CD4-positive, CD25-positive, alpha-beta regulatory T cell (primary cell): ENCODE measurements at places on chromosomes 5 and 9. TPM values are rescaled to one million over a fixed set of nuclear protein-coding genes. Genes with fewer than 3 reads are reported as not detected.

GRCh38 chr5:150322202-150322601 lies 19.5 kb upstream of the ARSI start:
- DNase-seq, result no peak

- no peak for DNase-seq
These were observed 5.2 kb downstream of the SPATA31E1 start for GRCh38 chr9:87887661-87888480.

- DNase-seq, result no peak
These were observed 97.3 kb upstream of the HMHB1 start for GRCh38 chr5:143714629-143715028.

DNA sequence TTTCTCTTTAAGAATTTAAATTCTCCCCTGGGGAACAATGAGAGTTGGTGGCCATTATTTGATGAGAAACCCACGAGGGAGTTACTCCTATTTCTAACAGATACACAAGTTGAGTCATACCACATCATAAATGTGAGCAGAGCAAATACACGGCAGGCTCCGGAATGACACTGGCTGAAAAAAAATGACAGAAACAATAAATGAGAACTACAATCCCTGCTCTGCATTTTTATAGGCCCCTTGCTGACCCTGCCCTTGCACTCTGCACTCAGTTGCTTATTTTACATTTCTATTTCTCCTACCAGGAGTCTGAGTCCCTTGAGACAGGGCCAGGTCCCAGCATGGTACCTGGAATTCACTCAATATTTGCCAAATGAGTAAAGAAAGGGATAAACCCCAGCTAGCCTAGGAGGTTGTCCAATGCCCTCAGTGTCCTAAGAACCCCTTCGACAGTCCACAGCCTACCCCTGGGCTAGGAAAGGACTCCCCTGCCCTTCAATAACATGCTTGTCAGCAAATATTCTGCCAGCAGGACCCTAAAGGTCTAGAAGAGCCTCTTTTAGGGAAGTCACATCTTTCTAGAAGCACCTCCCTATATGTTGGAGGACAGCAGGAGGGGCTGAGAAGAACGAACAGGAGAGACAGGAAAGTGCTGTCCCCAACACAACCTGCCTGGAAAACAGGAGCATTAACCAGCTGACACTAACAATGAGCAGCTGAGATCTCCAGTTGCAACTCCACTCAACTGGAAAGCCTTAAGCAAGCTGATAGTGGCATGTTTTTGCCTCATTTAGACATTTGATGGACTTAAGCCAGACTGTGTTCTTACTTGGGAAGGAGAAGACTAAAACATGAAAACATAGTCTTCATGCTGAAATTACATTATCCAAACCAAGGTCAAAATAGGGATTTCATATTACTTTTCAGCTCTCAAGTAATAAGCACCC lies 191.2 kb downstream of the ACTL7B start:
- DNase-seq, result no peak

- DNase-seq, result no peak
These were observed 403.0 kb downstream of the HINT1 start for GRCh38 chr5:130762031-130762430.

- no peak for DNase-seq
These were observed 70.8 kb downstream of the RAB24 start for GRCh38 chr5:177232761-177233160.

AFF4 gene
- total RNA-seq, result 74.8 TPM

DNA sequence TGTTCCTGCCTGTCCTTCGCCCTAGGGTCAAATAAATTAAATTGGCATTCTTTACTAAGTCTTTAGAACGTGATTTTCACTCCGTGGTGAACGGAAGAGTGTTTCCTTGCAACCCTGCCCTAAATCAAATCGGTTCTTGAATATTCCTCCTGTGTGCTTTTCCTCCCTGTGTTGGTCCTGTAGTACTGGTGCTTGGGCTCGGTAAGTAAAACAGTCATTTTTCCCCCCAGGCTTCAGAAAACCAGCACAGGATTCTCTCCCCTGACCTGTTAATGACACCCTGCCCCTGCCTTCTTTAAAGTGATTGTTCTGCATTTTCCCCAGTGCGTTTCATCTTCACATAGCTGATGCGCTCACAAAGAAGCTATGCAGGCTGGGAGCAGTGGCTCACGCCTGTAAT lies 96.0 kb downstream of the AK8 start:
- no peak for DNase-seq

DNA sequence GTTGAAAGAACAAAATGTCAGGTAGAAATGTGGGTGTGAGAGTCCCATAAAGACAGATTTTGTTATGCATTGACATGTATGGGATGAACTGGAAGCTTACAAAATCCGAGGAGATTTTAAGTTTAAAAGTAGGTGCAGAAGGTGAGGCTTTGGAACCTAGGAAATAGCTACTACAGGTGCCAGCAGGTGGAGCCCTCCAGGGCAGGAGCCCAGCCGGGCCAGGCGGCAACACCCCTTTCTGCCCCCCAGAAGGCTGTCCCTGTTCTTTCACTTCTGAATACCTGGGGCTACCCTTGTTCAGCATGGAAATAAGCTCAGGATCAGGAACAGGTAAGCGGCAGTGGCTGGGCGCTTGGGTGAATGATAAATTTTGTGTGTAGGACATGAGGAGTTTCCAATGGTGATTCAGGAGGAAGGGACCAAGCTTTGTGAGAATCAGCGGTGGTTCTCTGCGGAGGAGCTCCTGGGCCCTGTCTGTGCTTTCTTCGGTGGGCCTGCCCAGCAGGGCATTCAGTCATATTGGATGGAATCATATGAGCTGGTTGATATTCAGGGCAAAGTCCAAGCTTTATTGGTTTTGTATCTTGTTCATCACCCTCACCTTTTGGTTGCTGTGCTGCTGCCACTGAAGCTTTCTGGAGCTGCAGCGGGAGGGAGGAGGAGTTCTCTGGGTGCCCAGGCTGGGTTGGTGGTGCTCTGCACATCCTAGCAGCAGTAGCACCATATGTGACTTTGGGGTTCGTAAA lies 12.3 kb downstream of the PCBD2 start:
- DNase-seq, result no peak

DNA sequence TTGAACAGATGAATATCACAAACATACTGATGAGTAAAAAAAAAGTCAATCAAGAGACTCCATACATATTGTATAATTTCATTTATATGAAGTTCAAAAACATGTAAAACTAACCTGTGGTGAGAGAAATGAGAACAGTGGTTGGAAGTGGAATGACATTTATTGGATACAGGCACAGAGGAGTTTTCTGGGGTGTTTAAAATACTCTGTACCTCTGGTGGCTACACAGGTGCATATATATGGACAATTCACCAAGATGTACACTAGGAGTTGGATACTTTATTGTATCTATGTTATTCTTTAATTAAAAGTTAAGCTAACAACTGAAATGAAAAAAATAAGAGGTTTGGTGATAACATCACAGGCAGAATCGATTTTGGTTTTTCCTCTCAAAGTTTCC lies 14.1 kb downstream of the FOXD1 start:
- no peak for DNase-seq

RNF14 gene
- 24.4 TPM for total RNA-seq

DNA sequence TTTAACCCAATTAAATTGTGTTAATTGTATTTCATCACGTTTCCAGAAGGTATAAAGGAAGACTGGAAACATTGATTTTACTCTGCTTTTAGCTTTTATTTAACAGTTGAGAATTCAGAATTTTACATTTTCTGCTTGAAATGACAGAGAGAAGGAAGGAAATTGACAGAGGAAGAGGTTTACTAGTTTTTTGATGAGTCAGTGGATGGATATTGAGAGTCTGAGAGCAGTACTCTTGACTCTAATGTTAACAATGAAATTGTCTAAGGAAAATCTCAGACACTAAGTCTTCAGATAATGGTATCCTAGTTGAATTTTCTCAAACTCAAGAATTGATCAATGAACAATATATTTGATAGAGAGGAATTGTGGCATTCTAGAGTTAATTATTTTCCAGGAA lies 60.6 kb downstream of the IPO11 start:
- no peak for DNase-seq

C5orf63 gene
- total RNA-seq, result 4.4 TPM

GRCh38 chr9:68841276-68842052 lies 136.4 kb downstream of the PIP5K1B start:
- DNase-seq, result no peak

DNA sequence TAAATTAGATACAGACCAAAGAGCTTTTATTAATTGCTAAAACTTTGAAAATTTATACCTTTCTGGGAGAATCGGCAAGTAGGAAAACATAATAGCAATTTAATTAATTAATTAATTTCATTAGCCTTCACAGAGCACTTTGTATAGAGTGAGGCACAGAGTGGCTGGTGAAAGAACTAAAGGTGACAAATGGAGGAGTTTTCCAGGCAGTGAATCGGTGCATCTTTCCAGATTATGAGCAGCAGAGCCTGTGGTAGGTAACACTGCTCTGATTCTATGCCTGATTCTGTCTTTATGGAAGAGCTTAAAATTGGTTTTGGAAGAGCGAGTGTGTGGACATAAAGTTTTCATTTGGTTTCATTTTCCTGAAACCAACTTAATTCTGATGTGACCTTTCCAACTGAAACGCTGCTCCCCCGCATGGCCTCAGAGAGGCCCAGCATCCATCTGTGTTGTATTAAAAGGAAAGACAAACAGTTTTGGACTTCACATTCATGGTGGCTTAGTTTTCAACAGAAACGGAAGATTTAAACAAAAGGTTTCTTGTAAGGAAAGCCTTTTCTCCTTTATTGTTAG lies 188.9 kb upstream of the RPS23 start:
- no peak for DNase-seq

GRCh38 chr5:52448111-52448510 lies 339.6 kb upstream of the ITGA1 start:
- DNase-seq, result no peak

SLC36A2 gene
- total RNA-seq, result not detected

- no peak for DNase-seq
These were observed 7.6 kb upstream of the GRPEL2 start for GRCh38 chr5:149337736-149338135.

FBLL1 gene
- not detected for total RNA-seq

GRCh38 chr9:130518233-130518632 lies 61.1 kb upstream of the FUBP3 start:
- no peak for DNase-seq

DNA sequence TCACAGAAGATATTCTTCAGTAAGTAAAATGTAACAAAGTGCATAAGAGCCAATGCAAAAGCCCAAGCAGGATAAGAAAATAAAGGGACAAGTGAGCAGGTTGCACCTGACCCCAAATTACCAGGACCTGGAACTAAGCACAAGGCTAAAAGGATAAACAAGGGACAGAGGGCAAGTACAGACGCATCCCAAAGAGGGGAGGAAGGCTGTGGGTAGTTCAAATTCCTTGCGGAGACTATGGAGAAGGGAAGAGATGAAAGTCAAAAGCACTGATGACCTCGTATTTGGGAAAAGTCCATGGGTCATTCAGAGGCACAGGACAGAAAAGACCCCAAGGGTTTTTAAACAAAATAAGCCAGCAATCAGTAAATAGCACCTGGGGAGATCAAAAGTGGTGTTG lies 11.8 kb downstream of the ELAVL2 start:
- DNase-seq, result no peak

GRCh38 chr5:143672806-143673205 lies 139.2 kb upstream of the HMHB1 start:
- no peak for DNase-seq

DNA sequence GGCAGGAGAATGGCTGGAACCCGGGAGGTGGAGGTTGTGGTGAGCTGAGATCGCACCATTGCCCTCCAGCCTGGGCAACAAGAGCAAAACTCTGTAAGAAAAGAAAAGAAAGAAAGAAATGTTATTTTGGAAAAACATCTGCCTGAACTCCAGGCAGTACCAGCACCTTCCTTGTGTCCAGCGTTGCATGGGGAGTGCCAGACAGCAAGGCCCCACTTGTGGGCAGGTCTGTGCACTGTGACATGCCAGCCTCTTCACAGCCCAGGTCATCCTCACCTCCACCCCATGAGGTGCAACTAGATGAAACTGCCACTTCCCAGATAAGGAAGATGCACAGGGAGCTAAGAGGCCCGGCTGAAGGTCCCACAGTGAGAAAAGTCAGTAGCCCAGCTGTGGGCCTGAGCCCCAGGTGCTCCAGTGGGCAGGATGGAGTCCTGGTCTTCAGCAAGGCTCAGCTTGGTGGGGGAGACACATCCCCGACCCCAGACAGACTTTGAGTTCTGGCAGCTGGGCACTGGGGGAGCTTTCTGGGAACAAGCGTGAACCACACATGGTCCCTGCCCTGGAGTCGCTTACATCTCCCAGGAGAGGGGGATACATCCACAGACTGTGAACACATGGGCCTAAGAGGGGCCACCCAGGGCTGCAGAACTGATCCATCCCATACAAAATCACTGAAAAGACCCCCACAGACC lies 146.9 kb upstream of the IER5L start:
- DNase-seq, result no peak

MRPL50 gene
- 8.5 TPM for total RNA-seq

RLN2 gene
- total RNA-seq, result 1.3 TPM

DNA sequence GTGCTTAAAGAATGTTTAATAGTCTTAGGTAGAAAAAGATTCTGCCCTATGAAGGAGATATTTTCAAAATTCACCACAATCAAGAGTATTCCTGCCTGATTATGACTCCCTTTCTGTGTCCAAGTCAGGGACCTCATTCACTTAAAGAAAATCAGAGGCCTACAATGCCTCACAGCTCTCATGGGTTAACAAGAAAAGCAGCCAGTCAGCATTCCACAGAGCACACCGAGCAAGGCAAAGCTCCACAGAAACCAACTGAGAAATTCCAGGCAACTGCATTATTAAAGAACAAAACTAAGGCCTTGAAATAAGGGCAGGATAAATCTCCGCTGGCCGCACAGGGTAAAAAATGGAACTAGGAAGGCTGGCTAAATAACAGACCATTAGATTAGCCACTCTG lies 161.1 kb downstream of the TARS1 start:
- DNase-seq, result no peak

GRCh38 chr5:83469075-83469474 lies 2.5 kb upstream of the VCAN start:
- DNase-seq, result no peak

DNA sequence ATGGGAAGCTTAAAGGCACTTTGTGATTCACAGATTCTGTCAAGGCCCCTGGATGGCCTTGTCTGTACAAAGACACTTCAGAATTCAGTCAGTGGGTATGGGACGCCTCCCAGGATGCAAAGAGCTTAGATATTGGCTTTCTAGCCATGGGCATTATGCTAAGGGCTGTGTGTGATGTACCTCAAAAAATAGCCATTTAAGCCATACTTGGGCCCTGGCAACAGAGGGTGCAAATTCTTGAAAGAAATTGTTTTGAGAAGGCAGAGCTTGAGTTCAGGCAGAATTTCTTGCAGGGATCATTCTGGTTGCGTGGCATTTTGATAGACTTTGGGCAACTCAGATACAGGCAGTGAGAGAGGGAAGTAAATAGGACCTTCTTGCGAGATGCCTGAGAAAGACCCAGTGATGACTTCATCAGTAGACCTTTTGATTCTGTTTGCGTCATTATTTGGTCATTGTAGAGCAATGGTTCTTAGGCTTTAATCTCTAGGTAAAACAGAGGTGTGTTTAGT lies 3.9 kb downstream of the CYFIP2 start:
- no peak for DNase-seq
